ENCODE measurements at places on chromosomes 16 and 17. TPM values are rescaled to one million over a fixed set of nuclear protein-coding genes. Genes with fewer than 3 reads are reported as not detected.

WSCD1 gene
- 1.5 TPM for total RNA-seq

C16orf92 gene
- not detected for total RNA-seq

ARSG gene
- 2.4 TPM for total RNA-seq

OR1E1 gene
- total RNA-seq = not detected

NPIPB8 gene
- total RNA-seq = 0.93 TPM

GLYR1 gene
- total RNA-seq = 36.5 TPM

ITGAD gene
- 0.95 TPM for total RNA-seq

AFMID gene
- 96.6 TPM for total RNA-seq

- no peaks in the 10 kb centered on the region for H3K4me1 ChIP-seq
- no peak for DNase-seq
- no peak overlapping the region for H3K27ac ChIP-seq
- H3K27me3 ChIP-seq = no peaks in the 10 kb centered on the region
- no peak overlapping the region for H3K4me3 ChIP-seq
Measured at GRCh38 chr16:5349670-5350517, 252.3 kb upstream of the EEF2KMT start.

GRCh38 chr17:40666331-40666730 lies 1.4 kb upstream of the KRT222 start:
- H3K36me3 ChIP-seq = no peaks in the 10 kb centered on the region
- H3K4me3 ChIP-seq = no peak overlapping the region

DNA sequence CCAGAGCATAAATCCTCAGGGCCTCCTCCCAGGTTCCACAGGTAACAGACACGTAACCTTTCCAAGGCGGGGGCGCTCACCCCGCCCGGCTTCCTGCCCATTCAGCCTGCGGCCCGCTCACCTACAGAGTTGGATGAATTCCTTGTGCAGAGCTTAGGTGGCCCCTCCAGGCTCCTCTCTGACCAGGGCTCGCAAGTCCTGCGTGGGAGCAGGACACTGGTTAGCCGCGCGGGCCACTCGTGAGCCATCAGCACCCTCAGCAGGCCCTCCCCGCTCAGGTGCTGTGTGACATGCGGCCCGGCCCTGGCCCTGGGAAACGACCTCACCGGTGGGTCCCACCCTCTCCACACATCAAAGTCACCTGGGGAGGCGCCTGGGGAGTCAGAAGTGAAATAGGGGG lies 528 bp downstream of the TERB1 start:
- H3K4me3 ChIP-seq = no peak overlapping the region
- H3K36me3 ChIP-seq = peaks cover 35% of the 10 kb centered on the region
- no peak for DNase-seq
- no peak overlapping the region for H3K27ac ChIP-seq
- no peaks in the 10 kb centered on the region for H3K27me3 ChIP-seq

DNA sequence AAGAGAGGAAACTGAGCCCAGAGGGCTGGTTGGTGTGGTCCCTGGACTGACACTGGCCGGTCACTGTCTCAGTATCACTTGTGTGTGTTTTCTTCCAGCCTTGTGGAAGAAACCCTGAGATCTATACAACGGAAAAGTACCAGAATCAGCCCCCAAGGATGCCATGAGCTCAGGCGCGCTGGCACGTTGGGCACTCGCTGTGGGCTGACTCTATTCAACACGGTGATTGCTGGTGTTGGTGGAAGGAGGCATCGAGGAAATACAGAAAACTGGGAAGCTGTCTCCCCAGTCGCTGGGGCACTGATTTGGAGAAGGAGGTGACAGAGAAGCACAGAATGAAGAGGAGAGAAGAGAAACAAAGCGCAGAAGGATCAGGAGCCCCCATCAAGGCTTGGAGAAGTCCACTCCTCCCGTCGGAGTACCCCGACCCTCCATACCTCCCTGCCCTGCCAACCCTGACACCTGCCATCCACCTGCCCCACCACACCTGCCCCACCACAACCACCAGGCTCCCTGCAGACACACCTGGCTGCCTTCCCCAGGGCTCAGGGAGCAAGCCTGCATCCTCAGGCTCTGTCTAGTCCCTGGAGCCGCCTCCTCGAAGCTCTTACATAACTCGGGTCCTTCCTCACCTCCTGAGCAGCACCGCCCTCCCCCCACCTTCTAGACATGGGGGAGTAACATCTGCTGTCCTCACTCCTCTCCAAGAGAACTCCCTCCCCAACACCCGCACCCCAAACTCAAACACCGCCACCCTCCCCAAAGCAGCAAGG lies 66.5 kb downstream of the RBFOX3 start:
- H3K27ac ChIP-seq = no peak overlapping the region
- no peak for DNase-seq
- no peaks in the 10 kb centered on the region for H3K4me1 ChIP-seq
- no peaks in the 10 kb centered on the region for H3K36me3 ChIP-seq
- no peaks in the 10 kb centered on the region for H3K27me3 ChIP-seq

- no peak for DNase-seq
- no peaks in the 10 kb centered on the region for H3K27me3 ChIP-seq
- H3K36me3 ChIP-seq = no peaks in the 10 kb centered on the region
- H3K27ac ChIP-seq = peak overlapping the region; percentile 95
- H3K4me3 ChIP-seq = no peak overlapping the region
- H3K4me1 ChIP-seq = peaks cover 6% of the 10 kb centered on the region
Measured at GRCh38 chr17:17692353-17693252, 11.3 kb downstream of the RAI1 start.

GRCh38 chr17:5329784-5330557 lies 47.9 kb downstream of the RABEP1 start:
- no peak overlapping the region for H3K4me3 ChIP-seq
- H3K36me3 ChIP-seq = peaks cover 4% of the 10 kb centered on the region
- no peaks in the 10 kb centered on the region for H3K4me1 ChIP-seq
- no peak overlapping the region for H3K27ac ChIP-seq
- no peak for DNase-seq

GRCh38 chr16:64866021-64866420 lies 255.8 kb downstream of the CDH11 start:
- H3K4me3 ChIP-seq = no peak overlapping the region
- DNase-seq = no peak
- H3K27ac ChIP-seq = no peak overlapping the region
- H3K4me1 ChIP-seq = no peaks in the 10 kb centered on the region
- H3K27me3 ChIP-seq = no peaks in the 10 kb centered on the region
- no peaks in the 10 kb centered on the region for H3K36me3 ChIP-seq

- H3K4me3 ChIP-seq = no peak overlapping the region
- DNase-seq = peak; percentile 91
- H3K36me3 ChIP-seq = no peaks in the 10 kb centered on the region
- H3K4me1 ChIP-seq = peaks cover 9% of the 10 kb centered on the region
Measured at GRCh38 chr17:17900615-17901520, 64.1 kb upstream of the SREBF1 start.

GRCh38 chr17:47945529-47946508 lies 4.4 kb downstream of the PNPO start:
- peak overlapping the region; percentile 98 for H3K27ac ChIP-seq
- H3K4me1 ChIP-seq = peaks cover 5% of the 10 kb centered on the region
- no peak overlapping the region for H3K4me3 ChIP-seq
- H3K36me3 ChIP-seq = no peaks in the 10 kb centered on the region

- H3K27ac ChIP-seq = no peak overlapping the region
- no peaks in the 10 kb centered on the region for H3K27me3 ChIP-seq
- H3K4me3 ChIP-seq = no peak overlapping the region
- H3K4me1 ChIP-seq = no peaks in the 10 kb centered on the region
- no peaks in the 10 kb centered on the region for H3K36me3 ChIP-seq
- peak; percentile 2 for DNase-seq
Measured at GRCh38 chr17:9484789-9485188, 90.8 kb downstream of the STX8 start.

GRCh38 chr16:46932802-46933201 lies 40.7 kb downstream of the DNAJA2 start:
- no peaks in the 10 kb centered on the region for H3K4me1 ChIP-seq
- no peaks in the 10 kb centered on the region for H3K27me3 ChIP-seq
- DNase-seq = no peak
- no peak overlapping the region for H3K4me3 ChIP-seq

DNA sequence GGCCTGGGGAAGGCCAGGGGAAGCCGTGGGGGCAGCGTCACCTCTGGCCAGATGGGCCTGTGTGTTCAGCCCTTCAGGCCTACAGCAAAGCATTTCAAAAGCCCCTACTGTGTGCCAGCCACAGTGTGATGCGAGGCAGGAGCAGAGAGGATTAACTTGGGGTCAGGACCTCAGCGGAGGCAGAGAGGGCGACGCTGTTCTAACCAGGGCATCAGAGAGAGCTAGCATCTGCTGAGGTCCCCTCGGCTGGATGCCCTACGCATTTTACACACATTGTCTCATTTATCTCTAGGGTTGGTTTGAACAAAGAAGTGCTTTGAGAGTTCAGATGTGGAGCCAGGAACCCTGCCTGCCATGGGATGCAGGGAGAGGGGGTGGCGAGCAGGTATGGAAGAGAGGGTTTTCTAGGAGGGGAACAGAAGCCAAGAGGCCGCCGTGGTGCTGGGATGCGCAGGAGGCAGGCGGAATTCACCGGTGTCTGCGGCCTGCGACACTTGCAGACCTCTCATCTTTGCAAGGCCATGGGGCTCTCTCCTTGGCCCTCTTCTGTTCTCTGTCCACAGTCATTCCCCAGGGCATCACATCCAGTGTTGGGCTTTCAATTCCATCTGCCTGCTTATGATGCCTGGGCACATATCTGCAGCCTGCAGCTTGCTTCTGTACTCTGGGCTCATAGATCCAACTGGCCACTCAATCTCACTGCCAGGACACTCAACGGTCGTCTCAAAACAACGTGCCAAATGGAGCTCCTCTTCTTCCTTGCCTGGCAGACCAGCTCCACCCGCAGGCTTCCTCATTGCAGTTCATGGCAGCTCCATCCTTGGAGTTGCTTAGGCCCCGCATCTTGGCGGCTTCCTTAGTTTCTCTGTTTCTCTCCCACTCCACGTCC lies 8.1 kb upstream of the NKD1 start:
- H3K4me3 ChIP-seq = no peak overlapping the region
- no peaks in the 10 kb centered on the region for H3K4me1 ChIP-seq
- no peaks in the 10 kb centered on the region for H3K27me3 ChIP-seq
- no peak for DNase-seq

- no peak overlapping the region for H3K4me3 ChIP-seq
- H3K27ac ChIP-seq = no peak overlapping the region
- H3K4me1 ChIP-seq = no peaks in the 10 kb centered on the region
- no peak for DNase-seq
- H3K36me3 ChIP-seq = no peaks in the 10 kb centered on the region
- H3K27me3 ChIP-seq = no peaks in the 10 kb centered on the region
Measured at GRCh38 chr16:57143149-57143921, 42.5 kb downstream of the PSME3IP1 start.

DNA sequence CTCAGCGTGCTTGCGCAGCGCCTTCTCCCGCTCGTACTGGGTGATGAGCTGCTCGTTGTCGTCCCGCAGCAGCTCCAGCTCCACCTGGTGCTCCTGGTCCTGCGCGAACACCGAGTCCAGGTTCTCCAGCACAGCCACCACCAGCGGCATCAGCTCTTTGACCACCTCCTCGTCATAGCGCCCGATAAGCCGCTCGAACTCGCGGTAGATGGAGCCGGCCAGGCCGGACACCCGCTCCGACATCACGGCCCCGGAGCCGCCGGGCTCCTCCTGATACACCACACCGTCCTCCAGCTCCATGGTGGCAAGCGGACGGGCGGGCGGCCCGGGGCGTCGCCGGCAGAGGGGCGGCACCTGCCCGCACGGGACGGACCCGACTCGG lies 320 bp downstream of the SPAG9 start:
- peak overlapping the region; percentile 95 for H3K4me3 ChIP-seq
- H3K27ac ChIP-seq = peak overlapping the region; percentile 96
- no peak for DNase-seq
- no peaks in the 10 kb centered on the region for H3K27me3 ChIP-seq
- H3K36me3 ChIP-seq = no peaks in the 10 kb centered on the region
- H3K4me1 ChIP-seq = peaks cover 5% of the 10 kb centered on the region

GRCh38 chr17:28738680-28739384 lies 5.0 kb upstream of the TRAF4 start:
- no peaks in the 10 kb centered on the region for H3K36me3 ChIP-seq
- no peak overlapping the region for H3K27ac ChIP-seq
- H3K4me3 ChIP-seq = no peak overlapping the region

DNA sequence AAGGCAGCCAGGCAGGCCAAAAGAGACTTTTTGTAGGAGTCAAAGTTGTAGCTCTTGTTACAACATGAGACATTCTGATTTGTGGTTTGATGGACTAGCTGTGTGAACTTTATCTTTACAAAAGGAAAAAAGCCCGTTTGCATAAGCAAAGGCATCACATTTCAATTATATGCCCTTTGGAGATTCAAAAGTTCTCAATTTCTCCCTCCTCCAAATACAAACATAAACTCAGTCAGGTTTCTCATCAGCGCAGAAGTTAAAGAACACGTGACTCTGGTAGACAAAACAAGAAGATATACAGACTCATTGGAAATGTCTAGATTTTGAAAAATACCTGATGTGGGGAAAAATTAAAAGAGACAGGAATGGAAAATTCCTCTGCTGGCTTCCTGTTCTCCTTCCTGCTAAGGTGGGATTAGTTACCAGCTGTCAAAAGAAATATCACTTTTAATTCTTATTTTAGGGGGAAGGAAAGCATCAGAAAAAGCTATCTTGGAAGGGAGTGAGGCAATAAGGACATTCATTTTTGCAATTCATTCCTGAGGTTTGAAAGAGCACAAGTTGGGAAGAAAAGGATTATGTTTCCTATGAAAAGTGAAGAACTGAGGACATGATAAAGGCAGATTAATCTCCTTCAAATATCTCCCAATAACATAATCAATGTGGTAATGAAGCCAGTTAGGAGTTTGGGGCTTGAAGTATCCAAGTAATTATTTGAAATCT lies 4.6 kb upstream of the KCNJ16 start:
- no peaks in the 10 kb centered on the region for H3K27me3 ChIP-seq
- no peaks in the 10 kb centered on the region for H3K36me3 ChIP-seq
- DNase-seq = no peak
- H3K4me1 ChIP-seq = no peaks in the 10 kb centered on the region
- H3K27ac ChIP-seq = no peak overlapping the region

GRCh38 chr17:51692917-51693316 lies 432.6 kb downstream of the UTP18 start:
- H3K36me3 ChIP-seq = no peaks in the 10 kb centered on the region
- H3K27me3 ChIP-seq = no peaks in the 10 kb centered on the region
- no peak for DNase-seq
- H3K4me1 ChIP-seq = no peaks in the 10 kb centered on the region

- H3K4me1 ChIP-seq = no peaks in the 10 kb centered on the region
- peak within 1 kb of the TSS; percentile 67 for H3K4me3 ChIP-seq
- no peaks in the 10 kb centered on the region for H3K36me3 ChIP-seq
- peak within 1 kb of the TSS; percentile 73 for H3K27ac ChIP-seq
- no peaks in the 10 kb centered on the region for H3K27me3 ChIP-seq
- peak; percentile 68 for DNase-seq
Measured at GRCh38 chr16:15434425-15435215, at the start of gene BMERB1. BMERB1 (plus strand) TSS chr16:15434588; CDS start chr16:15434654, 66 bp downstream.

DNA sequence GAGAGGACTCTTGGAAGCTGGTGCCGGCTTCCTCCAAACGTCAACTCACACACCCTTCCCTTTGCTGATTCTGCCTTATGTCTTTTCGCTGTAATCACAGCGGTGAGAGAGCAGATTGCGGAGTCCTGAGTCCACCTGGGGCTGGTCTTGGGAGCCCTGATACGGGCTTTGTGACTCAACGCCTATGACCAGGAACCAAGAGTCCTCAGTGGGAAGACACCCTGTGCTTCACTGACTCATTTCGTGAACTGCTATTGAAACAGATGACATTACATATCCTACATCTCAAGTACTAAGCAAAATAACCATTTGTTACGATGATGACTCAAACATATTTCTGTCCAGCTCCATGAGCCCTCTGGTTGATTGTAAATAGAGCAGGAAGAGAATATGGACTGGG lies 90.7 kb upstream of the CREBBP start:
- no peaks in the 10 kb centered on the region for H3K27me3 ChIP-seq
- no peak for DNase-seq
- no peak overlapping the region for H3K4me3 ChIP-seq
- no peaks in the 10 kb centered on the region for H3K36me3 ChIP-seq
